Peyer's patch (tissue), 4 donors: ENCODE measurements at places on chromosomes 11 and 22. TPM values are rescaled to one million over a fixed set of nuclear protein-coding genes. Genes with fewer than 3 reads are reported as not detected.
A peak's percentile ranks its signal among the peaks of the same experiment; 100 is the strongest.

PKNOX2 gene
- total RNA-seq = not detected

DNA sequence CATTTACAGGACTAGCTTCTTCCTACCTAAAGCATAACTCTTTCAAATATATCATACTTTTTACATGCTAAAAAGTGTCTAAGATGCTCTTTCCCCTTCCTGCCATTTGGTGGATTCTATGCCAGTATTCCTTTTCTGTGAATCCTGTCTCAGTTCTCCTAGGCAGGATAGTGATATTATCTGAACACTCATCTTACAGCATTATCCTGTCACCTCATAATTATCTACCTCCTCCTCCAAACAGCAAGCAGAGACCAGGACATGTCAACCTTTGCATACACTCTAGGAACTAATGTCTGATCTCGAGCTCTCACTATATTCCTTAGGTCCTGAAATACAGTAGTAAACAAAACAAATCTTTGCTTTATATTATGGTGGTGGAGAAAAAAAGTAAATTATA is 275.5 kb downstream of the FAM181B start:
- DNase-seq = no peak

- no peak for DNase-seq
Measured at GRCh38 chr11:116821050-116821918, 1.8 kb downstream of the APOA4 start.

GRCh38 chr11:110077831-110078325 is 15.3 kb upstream of the ZC3H12C start:
- no peak for DNase-seq

GRCh38 chr11:109033627-109034338 is 368.9 kb downstream of the DDX10 start:
- DNase-seq = no peak

- DNase-seq = no peak
Measured at GRCh38 chr11:74550991-74551753, 41.2 kb upstream of the POLD3 start.

DNA sequence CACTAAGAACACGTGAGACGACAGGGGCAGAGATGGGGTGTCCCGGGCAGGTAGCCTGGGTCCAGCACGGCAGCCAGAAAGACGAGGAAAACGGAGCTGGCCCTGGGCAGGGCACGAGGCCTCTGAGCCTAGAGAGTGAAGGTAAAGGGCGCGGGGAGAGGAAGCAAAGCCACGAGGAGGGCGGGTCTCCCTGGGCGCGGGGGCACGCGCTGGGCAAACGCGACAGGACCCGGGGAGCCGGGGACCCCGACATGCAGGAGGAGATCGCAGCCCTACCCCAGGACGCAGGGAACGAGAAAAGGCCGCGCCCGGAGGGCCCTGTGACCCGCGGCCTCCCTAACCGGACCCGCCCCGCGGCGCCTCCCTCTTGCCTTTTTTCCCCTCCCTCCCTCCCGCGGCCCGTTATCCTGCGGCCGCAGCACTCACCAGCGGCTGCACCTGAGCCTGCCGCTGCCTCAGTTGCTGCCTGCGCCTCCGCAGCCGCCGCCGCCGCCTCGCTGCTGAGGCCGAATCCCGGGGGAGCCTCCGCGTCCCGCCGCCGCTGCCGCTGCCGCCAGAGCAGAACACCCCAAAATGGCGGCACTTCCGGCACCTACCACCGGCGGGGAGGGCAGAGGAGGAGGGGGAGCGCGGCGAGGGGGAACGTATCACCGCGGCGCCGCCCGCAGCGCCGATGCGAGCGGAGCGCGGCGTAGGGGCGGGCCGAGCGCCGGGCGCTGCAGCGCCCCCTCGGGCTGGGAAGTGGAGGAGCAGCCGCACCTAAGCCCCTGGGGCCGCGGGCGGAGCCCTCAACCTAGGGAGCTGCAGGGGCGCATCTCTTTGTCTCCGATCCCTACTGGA is at the start of gene CELF1:
Gene CELF1 (minus strand): TSS at position 567 of the 840 bp plus-strand sequence. CDS start 53,609 bp downstream, outside the sequence.
- peak; percentile 96 for DNase-seq

GRCh38 chr11:8201644-8202365 is 33.0 kb upstream of the RIC3 start:
- DNase-seq = no peak

OR6A2 gene
- total RNA-seq = not detected

KRTAP5-11 gene
- not detected for total RNA-seq

- DNase-seq = no peak
Measured at GRCh38 chr22:45270095-45271020, 14.4 kb upstream of the UPK3A start.

PIH1D2 gene
- total RNA-seq = 2.8 TPM

DNA sequence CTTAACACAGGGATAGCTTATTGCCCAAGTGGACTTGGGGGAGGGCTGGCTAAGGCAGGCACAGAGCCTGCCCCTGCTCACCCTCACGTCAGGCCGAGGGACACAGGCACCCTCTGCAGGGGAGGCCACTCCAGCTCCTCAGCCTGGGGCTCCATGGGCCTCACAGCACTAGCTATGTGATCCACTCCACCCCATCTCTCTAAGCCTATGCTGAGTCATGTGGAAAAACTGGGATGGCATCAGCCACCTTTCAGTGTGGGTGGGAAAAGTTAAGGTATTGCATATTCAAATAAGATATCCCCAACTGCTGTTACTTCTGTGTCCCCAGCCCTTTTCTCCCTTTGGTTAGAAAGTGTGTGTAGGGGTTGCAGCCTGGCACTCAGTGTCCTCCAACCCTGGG is 22.3 kb downstream of the RANGAP1 start:
- no peak for DNase-seq

NXPE4 gene
- 3.5 TPM for total RNA-seq

DNA sequence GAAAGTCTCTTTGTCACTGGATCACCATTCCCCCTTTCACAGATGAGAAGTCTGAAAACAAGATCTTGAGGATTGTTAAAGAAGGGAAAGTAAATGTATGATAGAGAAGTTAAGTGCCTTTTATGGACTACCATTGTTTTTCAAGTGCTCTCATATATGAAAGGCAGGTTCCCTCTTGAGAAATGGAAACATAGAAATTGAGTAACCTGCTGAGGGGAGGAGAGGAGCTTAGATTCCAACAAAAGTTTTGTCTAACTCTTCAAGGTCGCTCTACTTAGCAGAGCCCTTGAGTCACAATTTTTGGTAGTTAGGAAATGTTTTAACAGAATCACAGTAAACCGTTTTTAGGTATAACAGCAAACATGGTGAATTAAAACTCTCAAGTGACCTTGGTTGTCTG is 80.1 kb downstream of the SVIP start:
- DNase-seq = no peak

NEFH gene
- total RNA-seq = 0.54 TPM

DNA sequence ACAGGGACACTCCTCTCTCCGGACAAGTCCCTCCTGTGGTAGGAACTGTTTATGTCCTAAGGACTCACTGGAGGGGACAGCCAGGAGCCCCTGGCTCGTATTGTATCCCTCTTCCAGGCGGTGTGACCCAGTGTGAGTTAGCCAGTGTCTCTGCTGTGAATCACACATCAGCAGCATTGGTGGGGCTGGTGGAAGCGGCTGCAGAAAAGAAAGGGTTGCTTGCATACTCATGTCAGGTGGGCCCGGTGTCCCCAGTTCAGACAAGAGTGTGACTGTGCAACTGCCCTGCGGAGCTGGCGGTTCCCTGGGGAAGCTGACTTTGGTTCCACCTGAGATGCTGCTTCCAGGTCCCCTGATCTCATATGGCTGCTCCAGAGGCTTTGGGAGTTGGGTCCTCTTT is 99.4 kb downstream of the ZBTB16 start:
- no peak for DNase-seq

HBE1 gene
- not detected for total RNA-seq

DNA sequence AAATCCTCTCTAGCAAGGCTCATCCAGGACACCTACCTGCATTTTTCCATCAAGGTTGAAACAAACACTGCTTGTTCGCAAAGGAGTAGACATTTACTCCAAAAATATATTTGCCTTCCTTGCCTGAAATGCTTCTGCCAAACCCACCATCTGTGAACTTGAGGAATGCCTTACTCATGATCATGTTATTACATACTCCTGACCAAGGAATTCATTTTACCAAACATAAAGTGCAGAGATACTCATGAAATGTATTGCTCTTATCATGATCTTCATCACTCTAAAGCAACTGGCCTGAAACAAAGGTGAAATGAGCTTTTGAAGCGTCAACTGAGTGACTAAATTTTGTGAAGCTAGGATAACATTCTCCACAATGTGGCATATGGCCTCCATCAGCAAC is 243.1 kb upstream of the CCDC179 start:
- no peak for DNase-seq

DNA sequence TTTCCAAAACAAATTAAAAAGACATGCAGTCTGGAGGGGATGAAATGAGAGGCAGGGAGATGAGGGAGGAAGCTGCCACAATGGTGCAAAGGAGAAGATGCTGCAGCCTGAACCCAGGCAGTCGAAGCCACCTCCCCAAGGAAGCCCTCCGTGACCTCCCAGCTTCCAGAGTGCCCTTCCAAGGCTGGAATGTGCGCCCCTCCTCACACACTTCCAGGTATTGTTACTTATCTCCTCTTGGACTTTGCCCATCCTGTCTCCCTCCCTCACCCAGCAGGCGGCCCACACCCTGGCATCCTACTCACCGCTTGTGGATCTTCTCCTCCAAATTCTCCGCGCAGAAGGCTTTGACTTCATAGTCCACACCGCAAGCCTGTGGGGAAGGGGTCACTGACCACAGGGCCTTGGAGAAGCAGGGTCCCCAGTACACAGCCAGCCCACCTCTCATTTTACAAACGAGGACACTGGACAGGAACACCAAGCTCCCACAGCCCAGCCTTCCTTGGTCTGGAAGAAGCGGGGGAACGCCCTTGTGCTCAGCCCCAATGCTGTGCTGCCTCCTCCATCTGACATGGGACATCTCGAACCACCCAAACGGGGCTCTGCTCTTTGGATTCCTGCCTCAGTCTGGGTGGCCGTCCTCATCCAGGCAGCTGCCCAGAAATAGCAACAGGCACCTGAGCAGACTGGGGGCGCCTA is 40.3 kb downstream of the TPBGL start:
- no peak for DNase-seq

DCHS1 gene
- total RNA-seq = 8.3 TPM

GRCh38 chr11:63892228-63892627 is 24.7 kb downstream of the RCOR2 start:
- no peak for DNase-seq

GRCh38 chr11:128463371-128463829 is 124.0 kb downstream of the ETS1 start:
- DNase-seq = no peak

APLNR gene
- total RNA-seq = 1.1 TPM

DNA sequence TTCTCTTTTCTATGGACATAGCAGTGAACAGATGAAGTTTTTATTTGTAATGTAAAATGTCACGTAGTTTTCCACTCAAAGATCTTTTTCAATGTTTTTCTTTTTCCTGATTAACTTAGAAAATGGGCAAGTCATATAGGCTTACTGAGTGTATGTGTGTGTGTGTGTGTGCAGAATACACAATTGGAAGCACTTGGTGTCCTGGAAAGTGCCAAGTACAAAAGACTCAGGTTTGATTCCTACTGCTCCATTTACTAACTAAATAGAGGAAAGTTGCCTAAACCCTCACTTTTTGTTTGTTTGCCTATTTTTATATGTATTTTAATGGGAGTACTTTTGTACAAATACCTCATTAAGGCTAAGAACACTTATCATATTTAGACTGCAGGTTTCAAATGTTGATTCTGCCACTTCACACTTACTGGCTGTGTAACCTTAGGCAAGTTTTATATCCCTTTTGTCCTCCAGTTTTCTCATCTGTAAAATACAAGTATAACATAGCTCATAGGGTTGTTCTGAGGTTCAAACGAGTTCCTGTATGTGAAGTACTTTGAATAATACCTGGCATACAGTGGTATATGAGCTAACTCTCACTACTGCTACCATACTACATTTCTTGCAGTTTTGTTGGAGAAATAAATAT is 90.1 kb downstream of the TYR start:
- no peak for DNase-seq

RBM7 gene
- 18.0 TPM for total RNA-seq
